ENCODE measurements at places on chromosomes 6 and 20.

- no peak for DNase-seq
Measured at GRCh38 chr6:28480253-28480932, 35.2 kb downstream of the GPX6 start.

GRCh38 chr20:44601801-44602204, 19.4 kb downstream of the PKIG start:
- DNase-seq, result no peak

DNA sequence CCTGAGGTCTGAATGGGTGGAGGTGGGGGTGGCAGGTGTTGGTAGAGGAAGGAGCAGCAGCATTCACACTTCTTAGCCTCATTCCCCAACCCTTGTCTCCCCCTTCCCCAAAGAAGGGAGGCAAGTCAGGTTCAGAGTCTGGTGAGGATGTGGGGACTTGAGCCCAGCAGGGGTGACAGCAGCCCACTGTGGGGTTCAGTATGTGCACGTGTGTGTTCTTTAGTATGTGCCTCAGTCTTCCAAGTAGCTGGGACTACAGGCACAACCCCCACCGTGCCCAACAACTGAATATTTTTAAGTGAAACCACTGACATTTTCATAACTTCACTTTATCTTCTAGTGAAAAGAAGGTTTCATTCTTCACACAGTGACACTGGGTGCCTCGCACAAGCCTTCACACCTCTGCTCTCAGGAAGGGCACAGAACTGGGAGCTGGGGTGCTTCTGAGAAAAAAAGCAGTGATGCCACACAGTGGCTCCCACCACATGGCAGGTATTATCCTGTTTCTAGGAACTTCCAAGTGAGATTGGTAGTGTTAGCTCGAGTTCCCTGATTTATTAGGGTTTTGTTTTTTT, 33.4 kb upstream of the PRELID3B start:
- no peak for DNase-seq

DNA sequence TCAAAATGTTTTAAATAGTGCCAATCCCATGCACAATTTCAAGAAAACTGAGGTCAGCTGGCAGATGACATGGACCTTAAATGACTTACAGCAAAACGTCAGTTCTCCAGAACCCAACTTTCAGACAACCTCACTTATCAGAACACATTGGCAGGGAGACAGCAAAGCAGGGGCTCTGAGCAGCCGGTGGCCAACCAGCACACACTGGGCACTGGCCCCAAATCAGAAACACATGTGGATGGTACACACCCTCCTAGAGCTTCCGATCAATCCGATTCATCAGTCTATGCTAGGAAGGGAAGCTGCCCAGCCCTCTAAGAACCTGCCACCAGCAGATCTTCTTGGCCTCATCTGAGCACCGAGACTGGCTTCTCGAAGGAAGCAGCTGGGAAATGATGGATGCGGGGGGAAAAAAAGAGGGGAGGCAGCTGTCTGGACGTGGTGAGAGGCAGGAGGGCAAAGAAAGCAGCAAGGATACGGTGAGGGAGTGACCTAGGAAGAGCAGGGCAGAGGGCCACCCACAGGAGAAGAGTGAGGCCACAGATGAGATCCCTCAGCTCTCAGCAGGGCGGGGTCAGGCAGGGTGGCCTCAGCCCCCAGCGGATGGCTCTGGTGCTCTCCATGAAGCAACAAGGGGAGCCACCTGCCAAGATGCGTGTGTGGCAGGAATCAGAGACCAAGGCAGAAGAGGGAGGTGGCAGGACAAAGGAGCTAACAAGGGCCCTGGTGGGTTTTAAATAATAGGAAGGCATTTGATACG, 32.9 kb downstream of the TAF4 start:
- DNase-seq, result no peak

GRCh38 chr6:133644548-133644891, 244.4 kb upstream of the TCF21 start:
- no peak for DNase-seq

DNA sequence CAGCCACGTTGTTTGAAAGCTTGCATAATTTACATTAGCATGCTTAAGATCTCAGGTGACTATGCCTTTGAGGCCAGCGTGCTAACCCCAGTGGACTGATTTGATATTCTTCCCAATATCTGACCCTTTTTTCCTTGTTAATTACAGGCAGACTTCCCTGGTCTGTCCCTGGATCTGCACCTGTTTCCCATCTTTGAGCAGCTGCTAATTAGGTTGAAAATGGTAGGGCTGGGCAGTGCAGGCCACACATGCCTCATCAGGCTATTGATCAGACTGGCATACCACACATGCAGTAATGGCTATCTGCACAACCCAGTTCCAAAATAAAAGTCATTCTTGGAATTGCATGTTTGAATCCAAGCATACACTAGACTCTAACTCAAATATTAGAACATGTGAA, 164.3 kb upstream of the TFAP2D start:
- DNase-seq, result no peak

GRCh38 chr20:23668477-23668951, 20.3 kb downstream of the CST4 start:
- peak; percentile 6 for DNase-seq

- no peak for DNase-seq
Measured at GRCh38 chr20:44581515-44581914, 864 bp upstream of the PKIG start.

- DNase-seq, result no peak
Measured at GRCh38 chr6:41455410-41455809, 90.8 kb upstream of the FOXP4 start.

DNA sequence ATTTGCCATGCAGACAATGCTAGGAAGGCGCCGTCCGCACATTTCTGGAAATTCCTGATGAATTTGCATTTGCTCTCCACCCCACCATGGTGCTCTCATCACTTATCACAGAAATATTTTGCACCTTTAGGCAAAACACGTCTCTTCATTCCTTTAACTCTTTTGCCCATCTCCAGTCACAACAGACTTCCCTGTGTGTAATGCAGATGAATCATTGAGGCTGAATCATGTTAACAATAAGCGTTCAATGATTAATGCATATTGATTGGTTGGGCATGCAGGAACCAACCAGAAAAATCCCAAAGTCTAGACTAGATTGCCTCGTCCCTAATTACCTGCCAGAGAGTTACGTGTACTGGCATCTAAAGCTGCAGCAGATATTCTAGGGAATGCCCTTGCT, 80.0 kb upstream of the ATXN1 start:
- DNase-seq, result no peak

DNA sequence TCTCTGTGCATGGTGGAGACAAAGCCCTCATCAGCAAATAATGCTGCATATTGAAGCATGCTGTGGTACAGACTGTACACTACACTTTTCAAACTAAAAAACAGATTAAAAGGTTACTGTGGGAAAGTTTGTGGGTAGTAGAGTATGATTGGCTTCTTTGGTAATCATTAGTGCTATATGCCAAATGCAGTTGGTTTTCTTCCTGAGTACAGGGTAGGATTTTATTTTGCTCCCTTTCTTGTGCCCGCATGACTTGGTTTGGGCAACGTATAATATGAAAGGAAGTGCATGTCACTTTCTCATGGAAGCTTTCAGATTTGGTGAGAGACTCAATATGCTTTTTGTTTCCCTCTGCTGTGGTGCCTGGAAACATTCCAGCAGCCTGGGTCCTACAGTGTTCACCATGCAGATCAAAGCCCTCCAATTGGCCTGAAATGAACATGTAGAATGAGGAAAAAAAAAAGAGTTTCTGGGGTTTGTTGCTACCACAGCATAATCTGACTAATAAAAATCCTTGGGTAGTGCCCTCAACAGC, 270.7 kb upstream of the ADGRB3 start:
- no peak for DNase-seq

DNA sequence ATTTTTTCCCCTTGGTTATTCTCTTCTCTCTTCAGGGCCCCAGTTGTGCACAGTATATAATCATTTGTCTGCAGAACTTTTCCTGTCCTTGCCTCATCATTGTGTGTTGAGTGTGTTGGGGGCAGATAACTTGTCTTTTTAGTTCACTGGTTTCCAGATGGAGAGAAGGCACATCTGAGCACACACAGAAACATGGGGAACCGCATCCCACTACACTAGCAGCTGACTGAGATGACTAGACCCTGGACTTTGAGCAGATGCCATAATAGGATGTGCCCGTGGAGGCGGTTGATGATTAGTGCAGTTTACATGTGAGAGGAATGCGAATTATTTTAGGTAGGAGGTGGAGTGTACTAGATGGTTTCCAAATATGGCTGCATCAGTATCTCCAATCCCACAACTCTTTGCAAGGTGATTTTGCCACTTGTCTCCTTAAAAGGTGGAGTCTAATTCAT, 26.5 kb upstream of the SH3BGRL2 start:
- DNase-seq, result no peak

DNA sequence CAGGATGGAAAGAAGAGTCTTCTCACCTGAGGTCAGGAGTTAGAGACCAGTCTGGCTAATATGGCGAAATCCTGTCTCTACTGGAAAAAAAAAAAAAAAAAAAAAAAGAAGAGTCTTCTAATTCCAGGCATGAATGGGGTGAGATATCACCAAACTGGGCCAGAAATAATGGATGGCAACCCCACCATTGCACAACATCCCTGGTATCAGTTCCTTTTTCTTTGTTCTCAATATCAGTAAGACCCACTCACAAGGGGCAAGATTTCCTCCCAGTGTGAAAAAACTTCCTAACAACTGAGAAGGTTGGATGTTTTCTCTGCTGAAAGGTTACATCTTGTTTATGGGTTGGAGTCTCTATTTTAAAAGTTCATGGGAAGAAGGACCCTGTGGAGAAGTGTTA, 23.6 kb upstream of the NR2E1 start:
- no peak for DNase-seq

All from CD4-positive, alpha-beta T cell (primary cell).